Ovary (tissue), 10 donors: ENCODE measurements at places on chromosomes 3 and 15. TPM values are rescaled to one million over a fixed set of nuclear protein-coding genes. Genes with fewer than 3 reads are reported as not detected.

Gene EOMES
- 0.23 TPM for total RNA-seq

Gene LTK
- total RNA-seq = 0.30 TPM

Gene ACAN
- total RNA-seq = 1.00 TPM

- H3K4me1 ChIP-seq = no peaks in the 10 kb centered on the region
- no peak overlapping the region for H3K4me3 ChIP-seq
- DNase-seq = no peak
- no peaks in the 10 kb centered on the region for H3K36me3 ChIP-seq
- H3K27me3 ChIP-seq = no peaks in the 10 kb centered on the region
Observed at GRCh38 chr3:34178415-34178814, 380.0 kb downstream of the PDCD6IP start.

DNA sequence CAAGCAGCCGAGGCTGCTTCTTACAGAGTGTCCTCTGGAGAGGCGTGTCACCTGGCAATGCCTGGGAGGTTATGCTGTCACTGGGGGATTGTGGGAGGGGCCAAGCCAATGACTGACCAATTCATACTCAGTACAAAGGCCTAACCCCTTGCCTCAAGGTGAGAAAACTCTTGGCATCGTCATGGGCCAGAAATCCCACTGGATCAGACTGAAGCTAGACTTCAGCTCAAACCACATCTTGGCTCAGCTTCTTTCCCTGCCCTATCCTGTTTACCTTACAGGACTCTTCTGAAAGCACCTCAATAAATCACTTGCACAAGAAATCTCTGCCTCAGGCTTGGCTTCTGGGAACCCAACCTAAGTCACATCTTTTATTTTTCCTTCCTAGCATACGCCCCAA, 9.5 kb downstream of the ANAPC13 start:
- no peaks in the 10 kb centered on the region for H3K27me3 ChIP-seq
- H3K36me3 ChIP-seq = no peaks in the 10 kb centered on the region
- no peak overlapping the region for H3K4me3 ChIP-seq
- DNase-seq = no peak
- no peak overlapping the region for H3K27ac ChIP-seq

DNA sequence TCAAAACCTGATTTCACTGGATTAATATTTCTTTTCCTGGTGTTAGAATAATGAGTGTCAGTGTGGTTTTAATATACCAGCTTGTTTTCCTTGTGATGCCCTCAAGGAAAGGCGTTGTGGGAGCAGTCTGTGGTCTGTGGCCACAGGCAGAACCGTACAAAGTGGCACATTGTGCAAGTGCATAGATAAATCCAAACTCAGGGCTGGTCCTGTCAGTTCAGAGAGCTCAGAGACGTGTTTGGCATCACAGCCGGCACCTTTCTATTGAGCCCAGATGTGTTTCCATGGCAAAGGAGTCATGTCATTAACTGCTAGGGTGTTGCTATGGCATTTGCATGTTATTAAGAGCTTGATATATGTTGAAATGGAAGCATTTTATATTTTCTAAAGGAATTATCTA, 289.9 kb upstream of the RASGRP1 start:
- H3K4me3 ChIP-seq = no peak overlapping the region
- H3K27ac ChIP-seq = no peak overlapping the region
- no peaks in the 10 kb centered on the region for H3K36me3 ChIP-seq
- DNase-seq = no peak

DNA sequence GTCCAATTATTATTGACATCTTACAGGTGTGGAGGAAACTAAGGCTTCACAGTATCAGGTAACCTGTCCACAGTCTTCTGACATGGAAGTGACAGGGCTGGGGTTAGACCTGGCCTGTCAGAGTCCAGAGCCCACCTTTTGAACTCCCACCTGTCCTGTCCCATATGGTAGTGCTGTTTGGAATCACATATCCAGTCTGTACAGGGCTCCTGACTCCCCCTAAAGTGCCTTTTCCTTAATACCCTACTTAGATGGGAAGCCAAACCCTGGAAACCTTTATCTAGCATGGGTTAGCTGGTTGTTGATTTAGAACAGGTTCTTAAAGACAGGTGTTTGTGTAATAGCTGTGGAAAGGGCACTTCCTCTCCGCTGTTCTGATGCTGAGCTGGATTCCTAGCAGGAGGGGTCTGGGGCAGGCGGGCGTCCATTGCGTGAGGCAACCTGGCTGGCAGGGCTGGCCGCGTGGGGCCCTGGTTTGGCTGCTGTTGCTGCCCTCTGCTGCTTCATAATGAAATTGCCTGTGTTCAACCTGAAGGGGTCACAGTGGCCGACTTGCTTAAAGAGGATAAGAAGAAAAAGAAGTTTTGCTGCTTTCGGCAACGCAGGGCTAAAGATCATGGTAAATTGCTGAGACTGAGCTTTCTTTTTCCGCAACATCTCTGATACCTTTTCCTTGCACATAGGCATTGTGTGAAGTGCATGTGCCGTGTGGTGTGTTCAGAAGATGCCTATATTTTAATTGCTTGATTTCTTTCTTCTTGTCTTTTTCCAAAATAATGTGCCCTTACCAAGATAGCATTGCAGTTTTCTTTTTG, 136.2 kb downstream of the CHDH start:
- peak; percentile 72 for DNase-seq
- H3K27me3 ChIP-seq = no peaks in the 10 kb centered on the region
- no peaks in the 10 kb centered on the region for H3K36me3 ChIP-seq
- H3K27ac ChIP-seq = no peak overlapping the region
- no peak overlapping the region for H3K4me3 ChIP-seq

- H3K36me3 ChIP-seq = no peaks in the 10 kb centered on the region
- H3K27ac ChIP-seq = no peak overlapping the region
- H3K4me1 ChIP-seq = no peaks in the 10 kb centered on the region
- no peaks in the 10 kb centered on the region for H3K27me3 ChIP-seq
- DNase-seq = no peak
Observed at GRCh38 chr3:57752307-57752706, 3.8 kb upstream of the SLMAP start.

- H3K27me3 ChIP-seq = no peaks in the 10 kb centered on the region
- H3K27ac ChIP-seq = peak overlapping the region; percentile 62
- no peak overlapping the region for H3K4me3 ChIP-seq
- peaks cover 17% of the 10 kb centered on the region for H3K4me1 ChIP-seq
Observed at GRCh38 chr15:74790080-74790916, 8.4 kb downstream of the CSK start.

DNA sequence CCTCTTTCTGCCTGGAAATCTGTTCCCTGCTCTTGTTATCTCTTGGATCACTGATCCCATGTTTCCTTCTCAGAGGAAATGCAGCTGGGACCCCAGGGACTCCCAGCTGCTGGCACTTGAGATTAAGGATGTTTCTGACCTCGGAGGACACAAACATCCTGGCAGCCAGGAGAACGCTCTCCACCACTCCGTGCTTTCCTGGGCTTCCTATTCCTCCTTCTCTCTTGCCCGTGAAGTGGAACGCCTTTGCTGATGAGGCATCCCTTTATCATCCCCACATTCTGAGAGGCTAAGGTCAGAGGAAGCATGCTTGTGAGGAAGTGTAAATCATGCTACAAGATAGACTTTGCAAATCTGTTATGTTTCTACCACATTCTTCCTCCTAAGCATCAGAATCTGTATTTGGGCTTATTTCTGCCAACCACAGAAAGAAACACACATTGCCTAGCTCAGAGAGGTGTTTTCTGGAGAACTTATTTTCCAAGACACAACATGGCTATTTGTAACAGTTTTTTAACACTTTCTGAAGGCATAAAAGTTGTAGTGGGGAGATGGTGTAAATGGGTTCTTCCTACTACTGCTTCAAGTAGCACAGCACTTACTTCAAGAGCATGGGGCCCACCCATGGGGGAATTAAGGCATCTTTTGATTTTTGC, 25.6 kb upstream of the LDHAL6B start:
- H3K27ac ChIP-seq = no peak overlapping the region
- H3K27me3 ChIP-seq = no peaks in the 10 kb centered on the region
- no peaks in the 10 kb centered on the region for H3K36me3 ChIP-seq
- no peaks in the 10 kb centered on the region for H3K4me1 ChIP-seq
- H3K4me3 ChIP-seq = no peak overlapping the region
